Chondrocyte (in vitro differentiated cells): ENCODE measurements at places on chromosomes 2 and 18. TPM values are rescaled to one million over a fixed set of nuclear protein-coding genes. Genes with fewer than 3 reads are reported as not detected.
A peak's percentile ranks its signal among the peaks of the same experiment; 100 is the strongest.

The YES1 gene
- 31.1 to 38.0 TPM (median 36.9 TPM) in 3 replicates for total RNA-seq

The TMEM247 gene
- not detected in 3 replicates for total RNA-seq

DNA sequence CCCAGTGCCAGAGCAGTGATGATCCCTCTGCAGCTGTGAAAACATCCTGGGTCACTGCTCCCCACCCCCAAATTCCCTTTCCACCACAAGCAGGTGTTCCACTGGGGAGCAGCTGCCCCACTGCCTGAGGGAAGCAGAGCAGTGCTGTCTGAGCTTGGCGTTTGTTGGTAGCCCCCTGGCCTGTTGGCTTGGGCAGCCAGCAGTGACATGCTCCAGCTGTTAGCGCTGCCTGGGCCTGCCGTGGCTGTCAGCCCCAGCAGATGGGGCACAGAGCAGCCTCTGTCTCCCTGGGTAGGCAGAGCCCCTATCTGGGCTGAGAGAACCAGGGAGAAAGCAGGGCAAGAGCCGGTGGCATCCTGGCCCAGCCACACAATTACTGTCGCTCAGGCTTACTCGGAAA lies 247.7 kb downstream of the GLI2 start:
- peak; percentile 59 for DNase-seq

The GORASP2 gene
- total RNA-seq: 117 to 126 TPM (median 125 TPM) in 3 replicates

- DNase-seq: no peak
These were observed 108.5 kb downstream of the CTAGE1 start for GRCh38 chr18:22309191-22309590.

DNA sequence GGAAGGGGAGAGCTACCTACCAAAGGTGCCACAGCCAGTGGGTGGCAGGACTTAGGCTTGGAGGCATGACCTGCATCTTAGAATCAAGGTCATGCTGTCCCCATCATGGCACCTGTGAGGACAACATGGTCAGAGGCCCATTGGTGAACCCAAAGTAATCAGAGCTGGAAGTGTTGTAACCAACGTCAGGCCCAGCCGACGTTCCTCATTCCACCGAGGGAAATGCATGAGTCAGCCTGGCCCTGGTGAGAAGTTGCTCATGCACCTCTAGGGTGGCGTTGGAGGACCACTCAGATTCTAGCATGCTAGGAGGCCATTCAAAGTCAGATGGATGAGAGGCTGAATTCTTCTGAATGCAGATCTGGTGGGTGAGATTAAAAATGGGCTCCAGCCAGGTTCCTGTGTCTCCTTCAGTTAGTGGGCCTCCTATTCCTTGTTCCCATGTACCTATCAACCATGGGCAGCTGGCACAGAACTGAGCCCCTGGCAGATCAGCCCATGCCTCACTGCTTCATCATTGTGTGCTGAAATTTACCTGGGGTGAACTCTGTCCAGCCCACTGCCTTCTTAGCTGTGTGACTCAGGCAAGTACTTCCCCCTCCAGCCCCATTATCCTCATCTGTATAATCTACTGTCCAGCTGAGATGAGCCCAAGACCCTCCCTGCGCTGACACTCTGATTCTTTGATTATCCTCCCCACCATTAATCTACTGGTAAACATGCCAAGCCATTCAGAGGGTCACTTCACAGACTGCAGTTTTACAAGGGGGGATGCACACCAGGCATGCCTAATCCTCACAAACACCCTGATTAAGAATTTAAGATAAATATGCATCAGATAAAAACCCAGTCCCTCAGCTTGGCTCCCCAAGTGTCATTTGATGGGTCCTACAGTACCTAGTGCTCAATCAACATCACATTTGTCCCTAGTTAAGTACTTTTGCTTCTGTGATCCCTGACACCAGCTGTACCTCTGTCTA lies 14.0 kb downstream of the SLC14A2 start:
- no peak for DNase-seq

- DNase-seq: no peak
These were observed 779.2 kb downstream of the CNTNAP5 start for GRCh38 chr2:124804014-124804940.

DNA sequence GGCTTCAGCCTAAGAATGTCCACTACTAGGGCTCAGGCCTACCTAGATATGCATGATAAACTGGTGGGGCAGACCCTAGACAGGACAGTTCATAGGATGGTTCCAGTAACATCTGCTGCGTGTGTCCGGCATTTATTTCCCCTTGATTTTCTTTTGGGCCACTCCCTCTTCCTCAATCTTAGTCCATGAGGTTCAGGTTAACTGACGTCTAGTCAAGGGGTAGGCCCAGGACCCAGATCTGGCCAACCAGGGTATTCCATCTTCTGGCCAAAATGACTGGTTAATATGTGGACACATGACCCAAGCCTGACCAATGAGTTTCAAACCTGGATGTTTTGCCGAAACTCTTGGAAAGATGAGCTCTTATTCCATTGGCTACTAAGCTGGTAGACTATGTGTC lies 15.2 kb downstream of the TMEM247 start:
- DNase-seq: no peak

DNA sequence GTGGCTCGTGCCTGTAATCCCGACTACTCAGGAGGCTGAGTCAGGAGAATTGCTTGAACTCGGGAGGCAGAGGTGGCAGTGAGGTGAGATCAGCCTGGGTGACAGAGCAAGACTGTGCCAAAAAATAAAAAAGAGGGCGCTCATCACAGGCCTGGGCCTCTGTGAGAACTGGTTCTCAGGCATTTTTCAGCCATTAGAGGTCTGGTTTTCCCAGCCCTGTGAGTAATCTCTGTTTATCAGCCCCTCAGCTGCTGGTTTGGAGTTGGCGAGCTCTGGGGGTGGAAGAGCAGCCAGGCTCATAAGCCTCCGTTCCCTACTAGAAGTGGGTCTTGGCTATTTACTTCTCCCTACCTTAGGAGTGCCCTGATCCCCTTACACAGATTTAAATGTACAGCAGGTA lies 53.1 kb downstream of the CHRNA1 start:
- DNase-seq: no peak

GRCh38 chr2:109604597-109604996 lies 9.2 kb downstream of the SEPTIN10 start:
- no peak for DNase-seq

The UGT1A10 gene
- total RNA-seq: not detected in 3 replicates

DNA sequence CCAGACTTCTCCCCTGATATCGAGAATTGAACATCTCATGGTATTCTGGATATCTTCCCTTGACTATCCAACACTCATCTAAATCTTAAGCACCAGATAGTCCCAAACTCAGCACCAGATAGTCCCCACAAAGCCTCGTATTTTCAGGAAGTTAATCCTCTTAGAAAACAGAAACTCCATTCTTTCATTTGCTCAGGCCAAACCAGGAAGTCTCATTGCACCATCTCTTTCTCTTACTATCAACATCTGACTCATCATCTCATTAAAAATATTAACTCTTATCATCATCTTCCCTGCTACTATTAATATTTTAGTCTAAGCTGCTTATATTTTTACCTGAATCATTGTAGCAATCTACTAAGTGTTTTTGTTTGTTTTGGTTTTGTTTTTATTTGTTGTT lies 286.4 kb downstream of the GALNT13 start:
- DNase-seq: no peak

- no peak for DNase-seq
These were observed 89.8 kb downstream of the ZNF516 start for GRCh38 chr18:76405280-76405679.

DNA sequence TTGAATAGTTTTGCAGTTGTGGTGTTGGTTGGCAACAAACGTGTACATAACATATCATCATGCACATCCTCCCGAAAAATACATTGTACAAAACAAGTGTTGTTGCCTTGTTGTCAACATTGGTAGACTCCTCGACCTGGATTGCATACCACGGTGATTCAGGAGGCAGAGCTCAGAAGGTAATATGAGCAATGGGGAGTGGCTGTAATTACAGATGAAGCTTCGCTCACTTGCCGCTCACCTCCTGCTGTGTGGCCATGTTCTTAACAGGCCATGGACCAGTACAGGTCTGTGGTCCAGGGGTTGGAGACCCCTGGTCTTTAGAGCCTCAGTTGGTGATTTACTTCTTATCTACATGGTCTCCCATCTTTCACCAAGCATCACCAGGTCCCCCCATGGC lies 1423.2 kb upstream of the NXPH2 start:
- DNase-seq: no peak

DNA sequence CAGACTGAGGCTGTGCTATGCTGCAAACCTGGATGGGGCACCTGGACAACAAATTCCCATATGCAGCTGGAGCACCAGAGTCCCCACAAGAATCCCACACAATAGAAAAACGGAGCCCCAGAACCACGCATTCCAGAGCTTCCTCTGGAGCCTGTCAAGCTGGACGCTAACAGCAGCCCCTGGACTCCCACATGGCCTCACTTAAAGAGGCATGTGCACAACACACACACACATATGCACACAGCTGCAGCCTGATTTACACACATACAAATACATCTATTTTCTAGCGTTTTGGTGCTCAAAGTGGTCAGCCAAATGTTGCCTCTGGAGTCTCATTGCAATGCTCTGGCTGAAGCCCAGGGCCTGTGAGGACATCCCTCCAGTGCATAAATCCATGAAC lies 632.7 kb upstream of the ID2 start:
- no peak for DNase-seq

DNA sequence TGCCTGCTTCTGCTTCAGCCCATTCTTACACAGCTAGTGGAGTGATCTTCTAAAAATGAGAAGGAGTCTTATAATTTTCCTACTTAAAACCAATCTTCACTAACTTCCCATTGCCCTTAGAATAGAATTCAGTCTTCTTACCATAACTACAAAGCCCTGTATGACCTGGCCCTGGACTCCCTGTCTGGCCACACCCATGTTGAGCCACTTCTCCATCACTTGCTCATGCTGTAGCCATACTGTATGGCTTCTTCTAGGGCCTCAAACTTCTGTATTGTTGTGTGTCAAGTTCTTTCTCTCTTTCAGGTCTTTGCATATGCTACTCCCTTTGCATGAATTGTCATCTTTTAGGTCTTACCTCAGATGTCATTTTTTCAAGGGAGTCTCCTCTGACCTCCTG lies 11.2 kb downstream of the DGUOK start:
- DNase-seq: no peak

The CYP27C1 gene
- 11.7 to 17.2 TPM (median 13.4 TPM) in 3 replicates for total RNA-seq

The SLC11A1 gene
- total RNA-seq: 0.08 to 0.15 TPM (median 0.10 TPM) in 3 replicates

DNA sequence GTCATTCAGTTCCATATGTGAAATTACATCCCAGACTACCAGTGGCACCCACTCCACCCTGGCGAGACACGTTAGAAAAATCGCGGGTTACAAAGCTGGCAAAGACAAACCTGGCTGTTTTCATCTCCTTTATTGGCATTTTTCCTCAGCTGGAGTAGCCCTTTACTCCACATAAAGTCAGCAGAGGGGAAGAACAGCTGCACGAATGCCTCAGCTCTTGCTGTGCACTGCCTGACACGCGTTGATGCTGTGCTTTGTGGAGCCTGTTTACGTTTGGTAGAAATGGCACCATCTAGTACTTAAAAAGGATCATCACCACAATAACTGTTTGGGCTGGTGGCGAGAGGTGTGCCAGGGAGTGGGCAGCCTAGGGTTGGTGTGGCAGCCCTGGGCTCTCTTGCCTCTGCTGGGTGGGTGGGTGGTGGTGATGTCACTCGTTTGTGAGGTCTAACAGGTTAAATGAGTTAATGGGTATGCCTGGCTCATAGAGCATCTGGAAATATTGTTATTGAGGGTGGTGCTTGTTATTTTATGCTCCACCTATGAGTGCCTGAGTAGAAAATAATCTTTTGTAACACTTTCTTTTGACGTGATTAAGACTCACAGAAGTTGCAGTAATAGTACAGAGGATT lies 16.4 kb downstream of the FARP2 start:
- no peak for DNase-seq

The GAREM2 gene
- 6.5 to 22.6 TPM (median 19.1 TPM) in 3 replicates for total RNA-seq

- no peak for DNase-seq
These were observed 94.3 kb downstream of the ADCYAP1 start for GRCh38 chr18:998936-999335.

DNA sequence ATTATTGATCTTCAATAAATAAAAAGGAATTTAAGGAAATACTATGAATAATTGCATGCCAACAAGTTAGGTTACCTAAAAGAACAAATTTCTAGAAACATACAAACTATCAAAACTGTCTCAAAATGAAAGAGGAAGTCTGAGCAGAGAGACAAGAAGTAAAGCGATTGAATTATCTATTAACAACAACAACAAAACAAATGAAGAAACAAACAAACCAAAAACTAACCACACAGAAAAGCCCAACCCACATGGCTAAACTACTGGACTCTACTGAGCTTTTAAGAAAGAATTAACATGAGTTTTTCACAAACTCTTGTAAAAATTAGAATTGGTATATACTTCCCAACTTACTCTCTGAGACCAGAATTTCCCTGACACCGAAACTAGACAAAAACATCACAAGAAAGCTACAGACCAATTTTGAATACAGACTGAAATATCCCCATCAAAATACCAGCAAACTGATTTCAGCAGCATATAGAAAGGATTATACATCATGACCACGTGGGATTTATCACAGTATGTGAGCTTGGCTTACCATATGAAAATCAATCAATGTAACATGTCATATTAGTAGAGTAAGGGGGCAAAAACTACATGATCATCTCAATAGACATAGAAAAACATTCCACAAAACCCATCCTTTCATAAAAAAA lies 16.6 kb upstream of the GALNT1 start:
- DNase-seq: no peak

GRCh38 chr18:79782566-79783308 lies 15.0 kb upstream of the KCNG2 start:
- peak; percentile 93 for DNase-seq

DNA sequence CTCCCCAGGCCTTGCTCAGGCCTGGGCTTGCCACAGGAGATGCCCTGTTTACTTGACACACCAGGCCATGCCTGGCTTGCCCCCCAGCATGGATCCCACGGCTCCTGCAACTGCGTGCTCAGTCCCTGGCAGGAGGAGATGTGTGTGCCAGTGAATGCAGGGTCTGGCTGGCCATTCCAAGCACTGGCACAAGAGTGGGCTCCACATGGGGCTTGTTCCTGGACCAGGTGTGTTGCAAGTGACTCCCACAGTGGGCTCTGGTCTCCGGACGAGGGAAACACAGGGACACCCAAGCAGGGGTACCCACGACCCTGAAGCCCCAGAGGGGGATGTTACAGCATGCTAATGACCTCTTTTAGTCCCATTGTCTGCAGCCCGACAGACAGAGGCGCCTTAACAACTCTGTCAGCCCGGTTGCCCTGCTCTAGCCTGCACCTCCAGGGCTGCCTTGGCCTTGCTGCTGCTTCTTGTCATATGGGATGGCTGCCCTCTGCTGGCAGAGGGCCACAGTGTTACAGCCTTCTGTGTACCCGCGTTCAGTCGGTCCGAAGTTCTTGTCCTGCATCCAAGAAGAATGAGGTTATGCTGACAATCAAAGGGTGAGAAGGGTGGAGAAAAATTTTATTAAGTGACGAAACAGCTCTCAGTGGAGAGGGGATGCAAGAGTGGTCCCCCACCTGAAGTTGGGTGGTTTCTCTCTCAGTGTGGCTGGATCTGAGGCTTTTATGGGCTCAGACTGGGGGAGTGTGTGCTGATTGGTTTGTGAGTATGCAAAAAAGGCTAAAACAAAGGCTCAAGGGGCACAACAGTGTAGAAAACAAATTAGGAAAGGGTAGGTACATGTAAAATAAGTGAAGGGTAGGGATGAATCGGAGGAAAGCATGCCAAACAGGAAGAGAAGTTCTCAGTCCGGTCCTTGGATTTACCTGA lies 180.4 kb downstream of the MBD5 start:
- DNase-seq: peak; percentile 77
